Adrenal gland (tissue), 19 donors: ENCODE measurements at places on chromosomes 3 and 15. TPM values are rescaled to one million over a fixed set of nuclear protein-coding genes. Genes with fewer than 3 reads are reported as not detected.

Gene SCAANT1
- polyA plus RNA-seq: not detected

DNA sequence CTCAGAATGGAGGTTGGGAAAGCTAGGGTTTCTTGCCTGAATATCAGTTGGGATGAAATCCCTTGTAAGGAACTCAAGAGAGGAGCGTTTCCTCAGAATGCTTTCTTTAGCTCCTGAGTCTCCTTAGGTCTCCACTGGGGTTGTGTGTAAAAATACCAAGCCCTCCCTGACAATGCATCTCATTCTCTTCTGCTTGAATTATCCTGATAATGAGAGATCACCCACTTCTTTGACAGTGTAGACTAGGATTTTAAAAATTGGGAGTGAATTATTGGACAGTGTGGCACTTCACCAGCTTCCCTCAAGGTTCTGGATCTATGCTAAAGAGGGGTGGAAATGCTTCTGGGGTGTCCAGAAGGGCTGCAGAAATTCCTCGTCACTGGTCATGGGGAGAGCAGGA is 41.8 kb upstream of the POLG start:
- DNase-seq: no peak

Gene MED12L
- polyA plus RNA-seq: 4.6 TPM

Gene TTLL13
- polyA plus RNA-seq: 1.9 TPM

Gene FMN1
- polyA plus RNA-seq: 6.0 TPM

Gene TM4SF18
- 4.3 TPM for polyA plus RNA-seq

Gene APOD
- polyA plus RNA-seq: 523 TPM

Gene CD80
- polyA plus RNA-seq: 0.07 TPM

GRCh38 chr3:11290743-11291680 is 18.8 kb downstream of the ATG7 start:
- peak; percentile 45 for DNase-seq

DNA sequence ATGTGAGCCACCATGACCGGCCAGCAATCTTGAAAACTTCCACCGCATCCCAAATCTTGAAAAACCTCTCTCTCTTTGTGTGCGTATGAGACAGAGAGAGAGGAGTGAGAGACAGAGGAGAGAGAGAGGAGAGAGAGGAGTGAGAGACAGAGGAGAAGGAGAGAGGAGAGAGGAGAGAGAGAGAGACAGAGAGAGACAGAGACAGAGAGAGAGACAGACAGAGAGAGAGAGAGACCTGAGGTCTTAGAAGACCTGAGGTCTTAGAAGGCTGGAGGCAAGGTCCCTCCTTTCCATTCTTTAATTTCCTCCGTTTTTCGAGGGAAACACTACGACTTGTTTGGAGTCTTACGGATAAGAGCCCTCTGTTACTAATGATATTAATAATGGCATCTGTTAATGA is 39.5 kb downstream of the TMEM40 start:
- DNase-seq: no peak

Gene CHST2
- 1.9 TPM for polyA plus RNA-seq

DNA sequence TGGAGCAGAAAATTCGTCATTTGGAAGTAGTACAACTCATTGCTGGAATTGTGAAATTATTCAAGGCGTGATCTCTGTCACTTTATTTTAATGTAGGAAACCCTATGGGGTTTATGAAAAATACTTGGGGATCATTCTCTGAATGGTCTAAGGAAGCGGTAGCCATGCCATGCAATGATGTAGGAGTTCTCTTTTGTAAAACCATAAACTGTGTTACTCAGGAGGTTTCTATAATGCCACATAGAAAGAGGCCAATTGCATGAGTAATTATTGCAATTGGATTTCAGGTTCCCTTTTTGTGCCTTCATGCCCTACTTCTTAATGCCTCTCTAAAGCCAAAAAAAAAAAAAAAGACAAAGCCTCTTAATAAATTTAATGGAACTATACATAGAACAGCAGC is 5.5 kb upstream of the TIMMDC1 start:
- no peak for DNase-seq

DNA sequence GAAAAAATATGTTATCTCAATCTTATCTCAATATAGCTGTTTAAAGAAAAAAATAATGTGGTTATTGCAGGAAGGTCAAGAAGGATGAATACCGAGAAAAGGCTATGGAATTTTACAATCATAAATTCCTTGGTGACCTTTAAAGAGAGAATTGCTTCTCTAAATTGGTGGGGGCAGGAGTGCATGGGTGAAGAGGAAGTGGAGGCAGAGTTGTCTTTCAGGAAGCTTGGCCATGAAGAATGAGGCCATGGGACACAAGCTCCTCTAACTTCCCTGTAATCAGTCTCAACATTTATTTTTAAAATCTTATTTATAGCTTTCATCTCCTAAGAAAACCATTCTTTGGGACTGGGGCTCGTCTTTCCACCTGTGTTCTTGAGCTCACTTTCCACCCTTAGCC is 22.4 kb upstream of the ALDH1A2 start:
- no peak for DNase-seq

GRCh38 chr3:100041328-100041749 is 73.0 kb downstream of the FILIP1L start:
- DNase-seq: no peak

Gene C3orf70
- polyA plus RNA-seq: 0.64 TPM

Gene CYP11A1
- 233 TPM for polyA plus RNA-seq

GRCh38 chr15:70507772-70508371 is 255.5 kb downstream of the UACA start:
- DNase-seq: no peak

DNA sequence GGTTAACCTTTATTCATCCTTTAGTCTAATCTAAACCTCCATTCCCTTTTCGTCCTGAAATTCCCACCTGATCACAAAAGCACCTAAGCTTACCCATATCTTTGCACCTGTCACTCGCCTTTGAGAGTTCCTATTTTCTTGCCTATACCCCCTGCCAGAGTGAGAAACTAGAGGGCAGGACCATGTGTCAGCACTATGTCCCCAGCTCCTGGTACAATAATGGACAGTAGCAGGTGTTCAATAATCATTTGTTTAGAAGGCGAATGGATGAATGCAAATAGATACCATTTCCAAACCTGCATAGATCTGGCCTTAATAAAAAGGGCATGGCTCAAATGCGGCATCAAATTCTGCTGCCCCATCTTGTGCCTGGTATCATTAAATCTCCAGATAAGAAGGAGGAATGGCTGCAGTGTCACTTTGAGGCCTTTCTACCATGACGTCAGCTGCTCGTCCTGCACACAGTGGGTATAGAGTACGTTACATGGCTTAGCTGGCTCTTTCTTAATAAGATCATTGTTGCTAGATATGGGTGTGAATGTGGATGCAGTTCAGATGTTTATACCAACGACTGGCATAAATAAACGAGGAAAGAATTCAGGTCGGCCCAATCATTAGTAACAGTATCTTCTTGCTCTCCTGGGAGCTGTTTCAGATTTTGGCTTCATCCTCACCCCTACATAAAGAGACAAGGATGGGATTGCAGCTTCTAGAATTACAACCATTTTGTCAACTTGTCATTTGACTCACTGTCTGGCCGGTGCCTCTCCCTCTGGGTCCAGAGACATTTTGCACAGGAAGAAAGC is 148.7 kb downstream of the RORA start:
- DNase-seq: no peak
